Stimulated activated CD8-positive, alpha-beta memory T cell treated with anti-CD3 and anti-CD28 coated beads, Interleukin-7, amount 100 ng/mL, for 4 hours (primary cell): ENCODE measurements at places on chromosomes 12 and 14.

- no peak for DNase-seq
Observed at GRCh38 chr12:78697817-78698415, 166.7 kb upstream of the SYT1 start.

DNA sequence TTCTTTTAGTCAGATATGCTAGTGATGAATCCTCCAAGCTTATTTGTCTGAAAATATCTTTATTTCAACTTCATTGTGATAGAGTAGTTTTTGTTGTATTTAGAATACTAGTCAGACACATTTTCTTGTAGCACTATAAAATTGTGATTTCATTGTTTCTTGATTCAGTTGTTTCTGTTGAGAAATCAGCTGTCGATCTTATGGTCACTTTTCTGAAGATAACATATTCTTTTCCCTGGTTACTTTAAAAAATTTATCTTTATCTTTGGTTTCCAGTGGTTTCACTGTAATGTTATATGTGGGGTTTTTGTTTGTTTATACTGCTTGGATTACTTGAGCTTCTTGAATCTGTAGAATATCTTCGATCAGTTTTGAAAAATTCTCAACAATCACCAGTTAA is 426.1 kb downstream of the SOX5 start:
- DNase-seq = no peak

DNA sequence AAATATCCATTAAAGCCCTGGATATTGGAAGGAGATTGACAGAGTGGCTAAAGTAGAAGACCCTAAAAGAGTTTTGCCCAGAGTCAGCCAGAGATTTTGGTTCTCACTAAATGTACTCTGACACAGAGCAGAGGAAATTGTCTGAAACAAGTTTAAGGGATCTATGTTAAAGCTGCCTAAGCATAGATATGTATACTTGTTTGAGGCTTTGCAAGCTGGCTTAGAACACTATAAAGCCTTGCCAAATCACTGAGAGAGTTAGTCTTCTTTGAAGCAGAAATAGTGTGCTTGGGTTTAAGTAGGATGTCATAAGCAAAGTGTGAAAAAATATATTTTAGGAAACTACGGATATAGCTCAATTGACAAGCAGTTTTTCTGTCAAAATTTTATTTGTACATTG is 653.5 kb downstream of the FSCB start:
- DNase-seq = no peak

GRCh38 chr14:51317373-51317772 is 77.3 kb downstream of the TMX1 start:
- no peak for DNase-seq

- no peak for DNase-seq
Observed at GRCh38 chr12:26010293-26010821, 51.9 kb downstream of the RASSF8 start.

DNA sequence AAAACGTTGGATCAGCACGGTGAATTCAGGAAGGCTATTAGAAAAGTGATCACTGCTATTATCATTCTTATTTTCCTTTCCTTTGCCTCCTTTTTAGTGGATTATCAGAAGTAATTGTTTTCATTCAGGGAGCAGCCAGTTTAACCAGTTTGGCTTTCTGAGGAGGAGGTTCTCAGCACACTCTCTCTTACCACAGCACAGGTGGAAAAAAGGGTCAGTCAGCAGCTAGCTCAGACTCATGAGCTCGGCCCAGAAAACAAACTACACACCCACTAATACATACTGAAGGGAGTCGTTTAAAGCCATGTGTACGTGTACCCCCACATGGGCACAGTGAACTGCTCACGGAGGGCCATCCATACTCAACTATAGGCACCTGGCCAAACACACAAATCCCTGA is 23.2 kb upstream of the MAGOHB start:
- DNase-seq = no peak

DNA sequence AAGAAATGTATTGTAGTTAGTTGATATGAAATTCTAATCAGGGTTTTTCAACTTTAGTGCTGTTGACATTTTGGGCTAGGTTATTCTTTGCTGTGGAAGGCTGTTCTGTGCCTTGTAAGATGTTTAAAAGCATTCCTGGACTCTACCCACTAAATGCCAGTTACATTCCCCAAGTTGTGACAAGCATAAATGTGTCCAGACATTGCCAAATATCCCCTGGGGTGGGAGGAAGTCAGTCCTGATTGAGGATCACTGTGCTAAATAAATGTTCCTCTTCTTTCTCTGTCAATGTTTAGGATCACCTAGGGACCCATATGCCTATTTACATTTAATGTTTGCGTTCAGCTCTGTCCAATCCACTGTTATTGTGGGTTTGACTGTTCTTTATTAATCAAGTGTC is 268.3 kb downstream of the TMTC2 start:
- DNase-seq = no peak

GRCh38 chr14:32372154-32372553 is 43.1 kb downstream of the AKAP6 start:
- no peak for DNase-seq

- DNase-seq = no peak
Observed at GRCh38 chr12:49871263-49871561, 28.3 kb upstream of the BCDIN3D start.

GRCh38 chr14:23365732-23366425 is 907 bp upstream of the EFS start:
- DNase-seq = no peak
